Head of caudate nucleus (tissue), 42 donors: ENCODE measurements at places on chromosomes 16 and 17.

- DNase-seq: no peak
These were observed 20.5 kb downstream of the FOXL1 start for GRCh38 chr16:86598607-86599565.

GRCh38 chr16:68936736-68937631 lies 93.7 kb downstream of the TANGO6 start:
- DNase-seq: no peak

DNA sequence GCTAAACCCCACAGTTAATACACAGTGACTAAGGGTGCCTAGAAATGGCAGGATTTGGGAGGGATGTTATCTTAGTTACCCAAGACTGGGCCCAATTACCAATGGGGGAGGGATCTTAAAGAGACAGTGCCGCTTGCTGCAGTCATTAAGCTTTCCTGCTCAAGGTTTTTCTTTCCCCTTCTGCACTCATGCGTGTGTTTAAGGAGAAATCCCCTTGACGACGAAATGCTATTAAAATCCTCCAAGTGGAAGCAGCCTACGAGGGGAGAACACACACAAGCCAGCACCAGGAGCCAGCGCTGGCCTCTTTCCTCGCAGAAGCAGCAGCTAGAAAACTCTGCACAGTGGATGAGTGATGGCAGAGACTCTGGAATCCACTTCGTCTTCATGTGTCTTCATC lies 22.0 kb downstream of the SALL1 start:
- no peak for DNase-seq

DNA sequence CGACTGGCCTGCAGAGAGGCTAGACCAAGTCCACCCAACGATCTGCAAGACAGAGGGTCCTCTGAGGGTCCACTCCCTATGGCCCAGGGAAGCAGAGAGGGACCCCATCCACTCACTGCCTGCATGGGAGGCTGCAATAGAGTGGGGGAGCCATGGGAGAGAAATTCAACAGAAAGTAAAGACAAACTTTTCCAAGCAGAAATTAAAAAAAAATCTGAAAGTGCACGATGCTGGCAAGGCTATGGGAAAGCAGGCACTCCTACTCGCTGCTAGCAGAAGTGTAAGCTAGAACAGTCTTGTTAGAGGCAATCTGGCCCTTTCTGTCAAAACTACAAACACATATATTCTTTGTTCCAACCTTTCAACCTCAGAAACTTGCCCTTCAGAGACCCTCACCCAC lies 85.4 kb downstream of the GAS7 start:
- no peak for DNase-seq

DNA sequence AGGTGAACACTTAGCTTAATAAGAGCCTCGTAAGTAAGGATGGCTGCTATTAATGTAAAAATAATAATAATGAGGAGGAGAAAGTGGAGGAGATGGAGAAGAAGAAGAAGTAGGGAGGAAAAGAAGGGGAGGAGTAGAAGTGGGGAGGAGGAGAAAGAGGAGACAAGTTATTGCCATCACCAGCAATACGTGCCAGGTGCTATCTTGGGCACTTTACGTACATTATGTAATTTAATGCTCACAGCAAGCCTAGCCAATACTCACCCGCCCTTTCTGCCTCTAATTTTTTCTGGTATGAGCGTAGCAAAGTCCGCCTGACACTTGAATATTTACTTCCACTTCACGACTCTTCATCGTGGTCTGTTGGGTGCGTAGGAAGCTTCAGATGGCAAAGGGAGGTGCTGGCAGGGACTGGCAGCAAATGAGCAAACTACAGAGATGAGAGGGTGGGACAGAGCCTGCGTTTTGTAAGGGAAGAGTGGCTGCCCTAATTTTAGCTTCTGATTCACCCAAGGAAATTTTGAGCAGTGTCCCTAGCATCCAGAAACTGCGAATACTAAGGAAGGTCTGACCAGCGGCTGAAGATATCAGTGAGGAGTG lies 42.1 kb upstream of the CDH13 start:
- DNase-seq: no peak

GRCh38 chr17:66711881-66712321 lies 123.0 kb upstream of the CACNG5 start:
- DNase-seq: peak; percentile 38
